ENCODE measurements at places on chromosomes 1 and 21. TPM values are rescaled to one million over a fixed set of nuclear protein-coding genes. Genes with fewer than 3 reads are reported as not detected.

Gene MCOLN2
- total RNA-seq, result 18.8 TPM

Gene HMGN1
- total RNA-seq, result 369 TPM

DNA sequence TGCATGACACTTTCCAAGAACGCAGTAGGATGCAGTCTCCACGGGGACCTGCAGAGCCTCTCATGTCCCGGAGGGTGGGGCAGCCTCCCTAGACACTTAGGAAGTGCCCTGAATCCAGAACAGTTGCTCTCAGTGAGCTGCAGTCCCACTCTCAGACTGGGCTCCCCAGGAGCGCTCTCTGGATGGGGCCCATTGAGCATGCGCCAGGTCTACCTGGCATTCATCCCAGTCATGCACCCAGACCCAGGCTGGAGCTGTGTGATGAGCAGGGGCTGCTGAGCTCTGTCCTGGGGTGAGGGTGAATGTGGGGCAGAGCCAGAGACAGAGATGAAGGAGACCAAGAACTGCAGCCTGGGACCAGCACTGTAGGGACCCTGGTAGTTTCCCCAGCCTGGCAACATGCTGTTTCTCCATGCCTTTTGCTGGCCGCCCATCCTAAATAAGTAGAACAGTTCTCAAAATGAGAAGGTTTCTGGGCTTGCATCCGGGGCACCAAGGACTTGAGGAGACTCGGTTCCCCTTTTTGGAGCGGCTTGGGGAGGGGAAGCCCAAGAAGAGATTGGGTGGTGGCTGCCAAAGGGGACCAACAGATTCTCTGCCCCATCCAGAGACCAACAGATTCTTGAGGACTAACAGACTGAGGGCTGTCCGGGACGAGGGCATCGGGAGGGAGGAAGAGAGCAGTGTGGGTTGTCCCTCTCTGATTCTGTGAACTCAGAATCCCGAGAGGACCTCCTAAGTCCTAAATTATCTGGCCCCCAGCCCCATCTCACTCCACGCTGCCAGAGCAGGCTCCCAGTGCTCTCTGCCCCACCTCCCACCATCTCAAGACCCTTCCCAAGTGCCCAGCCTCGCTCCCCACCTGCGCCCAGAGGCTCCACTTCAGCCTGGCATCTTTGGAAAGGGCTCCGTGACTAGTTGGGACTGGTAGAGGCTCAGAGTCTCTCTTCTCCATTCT lies 1.0 kb upstream of the PGLYRP4 start:
- no peaks in the 10 kb centered on the region for H3K36me3 ChIP-seq
- DNase-seq, result no peak
- peaks cover 20% of the 10 kb centered on the region for H3K4me1 ChIP-seq
- no peak overlapping the region for H3K27ac ChIP-seq
- no peak overlapping the region for H3K4me3 ChIP-seq

- H3K4me1 ChIP-seq, result peaks cover 11% of the 10 kb centered on the region
- H3K4me3 ChIP-seq, result no peak overlapping the region
- no peak for DNase-seq
- peaks cover 1% of the 10 kb centered on the region for H3K27me3 ChIP-seq
These were observed 93.1 kb downstream of the SLC16A1 start for GRCh38 chr1:112862753-112863426.

Gene LCE3D
- not detected for total RNA-seq

Gene ERICH3
- total RNA-seq, result not detected

DNA sequence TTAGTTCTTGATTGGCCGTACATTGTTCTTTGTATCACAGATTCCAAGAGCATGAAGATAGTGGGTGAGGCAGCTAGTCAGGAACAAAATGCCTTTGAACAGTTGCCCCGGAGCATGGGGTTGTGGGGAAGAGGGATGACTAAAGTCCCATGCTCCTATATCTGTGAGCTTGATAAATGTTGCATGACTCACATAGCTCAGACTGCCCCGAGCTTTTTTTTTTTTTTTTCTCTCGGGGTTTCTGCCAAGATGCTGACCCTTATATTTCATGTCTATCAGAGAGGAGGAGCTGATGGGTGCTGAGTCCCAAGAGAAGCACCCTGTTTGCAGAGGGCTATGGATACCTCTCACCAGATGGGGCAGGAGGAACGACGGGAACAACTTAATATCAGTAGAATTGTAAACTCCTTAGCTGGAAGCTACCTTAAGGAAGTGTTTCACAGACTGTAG lies 40.6 kb downstream of the SRRM1 start:
- peaks cover 4% of the 10 kb centered on the region for H3K36me3 ChIP-seq
- H3K4me3 ChIP-seq, result no peak overlapping the region
- H3K4me1 ChIP-seq, result peaks cover 7% of the 10 kb centered on the region
- DNase-seq, result no peak

- peaks cover 47% of the 10 kb centered on the region for H3K36me3 ChIP-seq
- peaks cover 15% of the 10 kb centered on the region for H3K4me1 ChIP-seq
- no peak overlapping the region for H3K4me3 ChIP-seq
- no peak for DNase-seq
These were observed 31.8 kb upstream of the KCNQ4 start for GRCh38 chr1:40751802-40752201.

DNA sequence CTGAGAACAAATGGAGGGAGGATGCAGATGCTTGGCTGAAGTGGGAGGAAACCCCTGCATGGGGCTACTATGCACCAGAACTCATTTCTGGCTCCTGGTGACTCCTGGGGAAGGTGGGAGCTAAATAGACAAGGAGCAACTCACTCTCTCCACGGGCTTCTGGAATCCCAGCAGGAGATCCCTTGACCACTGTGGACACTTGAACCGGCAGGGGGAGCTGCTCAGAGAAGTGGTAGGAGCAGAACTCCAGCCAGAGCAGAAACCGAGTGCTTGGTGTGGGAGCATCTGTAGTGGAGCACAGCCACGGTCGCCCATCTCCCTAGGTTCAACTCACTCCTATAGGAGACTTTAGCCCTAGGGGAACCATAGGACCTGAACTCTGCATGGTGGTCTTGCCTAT lies 205.6 kb upstream of the GJB5 start:
- H3K4me3 ChIP-seq, result no peak overlapping the region
- H3K36me3 ChIP-seq, result no peaks in the 10 kb centered on the region
- peaks cover 9% of the 10 kb centered on the region for H3K27me3 ChIP-seq
- H3K4me1 ChIP-seq, result no peaks in the 10 kb centered on the region
- no peak overlapping the region for H3K27ac ChIP-seq
